ENCODE measurements at places on chromosomes 1 and 21.

DNA sequence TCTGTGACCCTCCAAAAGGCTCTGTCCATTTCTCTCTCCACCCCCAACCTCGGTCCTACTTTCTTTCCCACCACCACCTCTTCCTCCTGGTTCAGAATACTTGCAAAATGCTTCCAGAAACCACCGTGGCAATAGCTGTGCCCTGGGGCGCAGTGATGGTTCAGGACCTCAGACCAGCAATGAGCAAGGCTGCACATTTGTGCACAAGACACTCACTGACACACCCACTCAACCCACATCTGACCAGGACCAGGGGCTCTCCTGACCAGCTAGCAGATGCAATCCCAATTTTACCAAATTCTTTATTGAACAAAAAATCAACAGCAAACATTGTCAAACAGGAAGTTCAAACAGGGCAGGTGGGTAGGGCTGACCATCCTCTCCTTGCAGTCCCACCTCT, 25.7 kb downstream of the SPOCD1 start:
- DNase-seq = no peak

DNA sequence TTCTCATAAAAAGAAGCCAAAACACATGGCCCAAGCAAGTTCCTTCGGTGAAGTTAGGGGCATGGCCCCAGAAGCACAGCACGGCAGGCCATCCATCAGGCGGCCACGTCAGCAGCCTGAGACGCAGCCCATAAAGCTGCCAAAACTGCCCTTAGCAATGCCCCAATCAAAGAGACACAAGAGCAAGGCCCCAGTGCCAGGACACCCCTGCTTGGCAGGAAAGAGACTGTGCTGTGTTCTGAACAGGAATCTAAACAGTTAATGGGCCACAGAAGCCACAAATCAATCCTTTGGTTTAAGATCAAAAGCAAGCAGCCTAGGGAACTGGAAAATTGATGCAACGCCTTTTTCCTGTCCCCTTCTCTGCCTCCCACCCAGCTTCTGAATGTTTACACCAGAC, 497.0 kb upstream of the USP24 start:
- no peak for DNase-seq

DNA sequence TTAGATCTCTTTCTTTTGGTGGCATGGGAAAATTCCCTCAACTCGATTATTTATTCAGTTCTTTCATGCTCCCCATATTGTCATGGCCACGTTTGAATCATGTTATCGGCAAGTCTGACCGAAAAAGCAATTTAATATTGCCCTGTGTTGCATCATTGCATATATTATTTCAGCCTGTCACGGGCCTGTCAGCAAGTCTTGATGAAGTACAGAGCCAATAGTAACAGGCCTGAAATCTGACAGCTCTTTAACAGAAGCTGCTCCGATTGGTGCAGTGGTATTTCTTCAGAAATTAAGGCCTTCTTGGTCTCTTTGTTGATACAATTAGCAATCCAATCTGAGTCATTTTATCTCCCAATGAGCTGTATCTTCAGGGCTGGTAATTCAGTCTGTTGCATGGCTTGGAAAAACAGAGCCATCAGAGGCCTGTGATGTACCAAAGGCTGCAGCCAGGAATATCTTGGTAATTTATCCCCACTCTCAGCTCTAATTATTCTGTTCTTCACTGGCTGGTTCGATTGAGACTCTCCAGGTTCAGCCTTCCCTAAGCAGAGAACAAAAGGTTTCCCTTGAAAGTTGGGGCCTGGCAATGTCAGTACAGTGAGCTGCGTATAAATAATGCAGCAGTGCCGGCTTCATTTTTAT, 149.5 kb downstream of the FGGY start:
- DNase-seq = no peak

GRCh38 chr1:55118651-55119329, 79.4 kb downstream of the PCSK9 start:
- no peak for DNase-seq

DNA sequence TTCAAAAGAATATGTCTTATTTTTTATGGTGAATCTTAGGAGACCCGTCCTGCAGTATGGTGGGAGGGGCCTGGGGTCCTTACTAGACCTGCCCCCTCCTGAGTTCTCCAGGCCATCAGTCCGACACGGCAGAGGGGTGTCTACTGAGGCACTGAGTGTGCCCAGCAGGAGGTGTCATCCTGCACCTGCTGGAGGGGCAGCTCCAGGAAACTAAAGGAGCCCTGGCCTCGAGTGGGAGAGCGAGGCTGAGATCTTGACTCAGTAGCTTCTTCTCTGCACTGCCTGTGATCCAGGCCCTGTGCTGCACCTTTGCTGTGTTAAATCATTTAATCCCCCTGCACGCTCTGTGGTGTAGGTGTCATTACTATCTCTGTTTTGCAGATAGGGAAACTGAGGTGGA, 587.7 kb downstream of the PTPRU start:
- DNase-seq = no peak

DNA sequence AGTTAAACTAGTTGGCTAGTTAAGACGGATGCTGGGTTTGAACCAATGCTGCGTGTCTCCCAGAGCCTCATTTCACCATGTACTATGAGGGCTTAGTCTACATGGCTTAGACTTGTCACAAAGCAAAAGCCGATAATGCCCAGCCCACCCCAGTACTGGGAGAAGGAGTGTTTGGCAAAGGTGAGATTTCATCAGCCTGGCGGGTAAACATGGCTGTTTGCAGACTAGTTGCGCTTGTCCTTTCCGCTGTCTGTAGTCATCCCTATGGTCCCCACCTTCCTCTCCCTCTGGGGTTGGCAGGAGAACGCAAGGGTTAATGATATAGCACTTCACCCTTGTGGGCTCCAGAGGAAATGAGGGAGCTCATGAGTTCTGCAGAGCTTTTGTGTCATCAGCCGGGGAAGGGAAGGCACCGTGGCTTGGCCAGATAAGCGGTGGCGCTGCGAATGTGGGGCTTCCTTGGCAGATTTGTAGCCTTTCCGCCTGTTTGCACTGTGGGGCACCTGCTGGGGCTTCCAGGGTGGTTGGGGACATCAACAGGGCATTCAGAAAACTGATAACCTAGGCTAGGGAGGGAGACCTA, 29.2 kb downstream of the SOX13 start:
- DNase-seq = no peak

GRCh38 chr1:14693949-14694348, 95.5 kb downstream of the KAZN start:
- no peak for DNase-seq

- no peak for DNase-seq
Observed at GRCh38 chr1:47191940-47192457, 2.2 kb upstream of the PDZK1IP1 start.

DNA sequence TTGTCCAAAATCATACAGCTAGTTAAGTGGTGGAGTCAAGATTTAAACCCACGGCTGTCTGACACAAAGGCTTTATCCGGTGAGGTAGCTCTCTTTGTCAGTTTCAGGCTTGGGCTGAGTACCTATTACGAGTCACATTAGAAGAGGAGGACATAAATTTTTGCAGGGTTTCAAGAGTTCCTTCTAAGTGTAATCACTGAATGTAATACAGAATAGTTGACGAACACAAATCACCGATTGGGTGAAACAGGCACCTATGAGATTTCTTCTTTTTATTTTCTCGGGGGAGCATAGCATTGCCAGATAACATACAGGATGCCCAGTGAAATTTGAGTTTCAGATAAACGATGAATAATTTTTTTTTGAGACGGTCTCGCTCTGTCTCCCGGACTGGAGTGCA, 847 bp downstream of the PSMD4 start:
- no peak for DNase-seq

GRCh38 chr1:192707978-192708547, 72.1 kb downstream of the RGS13 start:
- no peak for DNase-seq

DNA sequence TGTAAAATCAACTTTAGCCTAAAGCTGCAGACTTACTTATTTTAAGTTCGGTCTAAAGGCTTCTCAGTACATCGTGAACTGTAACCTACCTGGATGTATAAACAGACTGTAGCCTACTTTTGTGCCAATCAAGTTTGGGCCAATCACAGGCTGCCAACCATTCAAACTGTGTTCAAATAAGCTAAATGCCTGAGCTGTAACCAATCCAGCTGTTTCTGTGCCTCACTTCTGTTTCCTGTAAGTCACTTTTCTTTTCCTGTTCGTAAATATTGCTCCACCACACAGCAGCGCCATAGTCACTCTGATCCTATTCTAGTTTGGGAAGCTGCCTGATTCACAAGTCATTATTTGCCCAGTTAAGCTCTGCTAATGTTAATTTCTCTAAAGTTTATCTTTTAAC, 37.5 kb upstream of the SLAMF9 start:
- no peak for DNase-seq

GRCh38 chr1:88451856-88452255, 232.2 kb upstream of the PKN2 start:
- DNase-seq = no peak

DNA sequence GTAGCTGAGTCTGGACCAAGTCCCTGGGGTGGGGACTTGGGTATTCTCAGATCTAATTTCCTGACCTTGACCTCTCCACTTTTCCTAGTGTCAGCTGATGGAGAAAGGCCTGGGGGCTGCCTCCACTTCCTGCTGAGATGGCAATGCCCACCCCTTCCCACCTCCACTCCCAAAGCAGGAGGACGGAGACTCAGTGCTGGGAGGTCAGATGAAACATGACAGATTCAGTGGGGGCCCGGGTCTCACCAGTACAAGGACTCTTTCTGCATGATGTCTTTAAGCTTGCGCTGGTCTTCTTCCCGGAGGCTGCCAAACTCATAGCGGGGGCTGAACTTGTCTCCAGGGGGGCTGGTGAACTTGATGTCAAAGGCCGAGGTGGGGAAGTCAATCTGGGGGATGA, 35.6 kb upstream of the PPP1R15B start:
- no peak for DNase-seq

GRCh38 chr1:236137285-236137852, 5.0 kb upstream of the GPR137B start:
- no peak for DNase-seq

DNA sequence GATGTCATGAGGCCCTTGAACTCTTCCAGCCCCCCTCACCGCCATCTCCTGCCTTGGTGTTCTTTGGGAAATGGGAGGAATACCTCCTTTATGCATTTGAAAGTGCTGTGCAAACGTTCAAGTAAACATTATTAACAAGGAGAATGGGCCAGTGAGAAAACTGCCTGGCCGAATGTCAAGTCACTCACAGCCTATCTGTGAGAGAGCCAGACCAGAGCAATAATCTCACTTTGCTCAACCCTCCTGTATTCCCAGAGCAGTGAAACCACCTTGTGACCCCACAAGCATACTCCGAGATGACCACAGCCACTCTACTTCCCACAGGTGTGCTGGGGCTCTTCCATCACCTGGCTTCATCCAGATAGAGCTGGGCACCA, 5.2 kb downstream of the TAL1 start:
- DNase-seq = no peak

DNA sequence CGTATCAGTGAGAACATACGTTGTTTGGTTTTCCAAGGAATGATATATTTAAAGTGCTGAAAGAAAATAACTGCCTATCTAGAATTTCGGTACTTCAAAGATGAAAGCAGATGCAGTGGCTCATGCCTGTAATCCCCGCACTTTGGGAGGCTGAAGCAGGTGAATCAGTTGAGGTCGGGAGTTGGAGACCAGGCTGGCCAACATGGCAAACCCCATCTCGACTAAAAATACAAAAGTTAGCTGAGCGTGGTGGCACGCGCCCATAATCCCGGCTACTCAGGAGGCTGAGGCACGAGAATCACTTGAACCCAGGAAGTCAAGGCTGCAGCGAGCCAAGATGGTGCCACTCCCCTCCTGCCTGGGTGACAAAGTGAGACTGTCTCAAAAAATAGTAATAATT, 16.4 kb downstream of the CD244 start:
- DNase-seq = no peak

DNA sequence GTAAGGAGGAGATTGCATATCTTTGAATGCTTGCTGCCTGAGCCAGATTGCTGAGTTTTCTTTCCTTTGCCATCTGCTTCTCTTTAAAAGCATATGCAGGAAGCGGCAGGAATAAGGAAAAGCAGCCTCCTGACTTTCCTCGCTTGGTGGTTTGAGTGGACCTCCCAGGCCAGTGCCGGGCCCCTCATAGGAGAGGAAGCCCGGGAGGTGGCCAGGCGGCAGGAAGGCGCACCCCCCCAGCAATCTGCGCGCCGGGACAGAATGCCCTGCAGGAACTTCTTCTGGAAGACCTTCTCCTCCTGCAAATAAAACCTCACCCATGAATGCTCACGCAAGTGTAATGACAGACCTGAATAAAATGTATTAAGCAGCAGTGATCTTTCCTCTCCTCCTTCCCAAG, 1.5 kb downstream of the CORT start:
- DNase-seq = no peak

DNA sequence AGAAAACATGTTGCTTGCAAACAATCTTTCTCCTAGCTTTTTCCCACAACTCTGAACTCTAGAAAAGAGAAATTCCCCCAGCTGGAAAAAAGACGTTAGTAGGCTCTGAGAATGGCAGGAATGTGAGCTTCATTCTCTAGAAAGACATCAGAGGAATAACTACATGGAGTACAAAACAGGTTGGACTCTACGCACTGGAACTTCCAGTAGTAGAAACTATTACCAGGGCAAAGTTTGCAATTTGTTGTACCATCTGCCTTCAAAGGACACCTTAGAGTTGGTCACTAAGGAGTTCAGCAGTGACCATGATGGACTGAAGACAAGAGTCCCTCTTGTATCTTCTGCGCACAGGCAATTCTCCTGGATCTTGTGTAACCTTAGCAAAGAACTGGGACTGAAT, 60.9 kb downstream of the SLC35D1 start:
- no peak for DNase-seq

- no peak for DNase-seq
Observed at GRCh38 chr1:29753244-29753643, 516.9 kb downstream of the PTPRU start.

GRCh38 chr1:234911787-234912186, 216.8 kb downstream of the TOMM20 start:
- no peak for DNase-seq

DNA sequence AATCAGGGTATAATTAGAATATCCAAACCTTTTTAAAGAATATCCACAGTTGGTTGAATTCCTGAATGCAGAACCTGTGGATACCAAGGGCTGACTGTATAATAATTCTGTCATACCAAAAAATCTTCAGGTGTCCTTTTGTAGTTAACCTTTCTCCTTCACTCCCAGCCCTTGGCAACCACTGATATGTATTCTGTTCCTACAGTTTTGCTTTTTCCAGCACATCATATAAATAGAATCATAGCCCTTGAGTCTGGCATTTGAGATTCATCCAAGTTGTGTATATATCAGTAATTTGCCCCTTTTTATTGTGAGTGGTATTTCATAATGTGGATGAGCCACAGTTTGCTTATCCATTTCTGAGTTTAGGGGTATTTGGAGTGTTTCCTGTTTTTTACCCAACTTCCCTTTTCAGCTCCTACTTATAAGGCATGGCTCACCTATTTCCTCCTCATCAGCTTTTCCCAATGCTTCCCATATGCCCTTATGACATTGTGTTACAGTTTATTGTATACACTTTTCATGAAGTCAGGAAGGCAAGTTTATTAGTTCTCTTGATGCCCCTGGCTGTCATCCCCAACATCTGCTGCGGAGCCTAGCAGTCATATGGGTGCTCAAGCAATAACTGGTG, 35.0 kb upstream of the AGO1 start:
- DNase-seq = no peak

DNA sequence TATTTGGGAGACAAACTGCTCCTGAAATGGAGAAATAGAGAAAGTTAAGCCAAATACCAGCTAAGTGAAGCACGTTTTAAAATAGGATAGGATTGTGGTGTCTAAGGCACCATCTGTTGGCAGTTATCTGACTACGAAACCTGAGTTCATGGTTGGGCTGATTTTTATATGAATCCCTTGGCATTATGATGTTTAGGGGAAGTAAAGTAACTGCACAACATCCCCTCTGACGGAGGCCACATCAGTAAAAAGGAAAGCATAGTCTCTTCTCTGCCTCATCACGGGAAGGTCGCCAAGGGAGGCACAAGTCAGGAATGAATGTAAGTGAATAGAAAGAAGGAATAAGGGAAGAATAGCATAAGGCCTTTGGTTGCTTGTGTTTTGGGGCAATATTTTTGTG, 128.0 kb downstream of the PRRX1 start:
- no peak for DNase-seq

Data from T-helper 1 cell (primary cell).